SK-N-MC (cell line): ENCODE measurements at places on chromosomes 5 and 9.

DNA sequence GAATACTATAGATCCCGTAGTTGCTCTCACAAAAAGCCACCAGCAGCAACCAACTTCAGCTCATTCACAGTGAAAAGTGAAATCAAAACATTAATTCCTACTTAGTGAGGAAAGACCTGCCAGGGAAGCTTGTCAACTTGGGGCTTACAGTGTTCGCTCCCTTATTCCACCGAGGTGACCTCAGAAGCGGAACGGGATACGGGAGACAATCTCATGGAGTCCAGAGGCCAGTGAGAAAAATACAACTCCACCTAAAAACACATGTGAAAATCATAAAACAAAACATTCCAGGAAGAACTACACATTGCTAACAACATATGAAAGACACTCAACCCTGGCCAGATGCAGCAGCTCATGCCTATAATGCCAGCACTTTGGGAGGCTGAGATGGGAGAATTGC, 11.6 kb downstream of the EPB41L4B start:
- no peak for DNase-seq

- peak; percentile 64 for DNase-seq
These were observed 48.1 kb downstream of the THBS4 start for GRCh38 chr5:80083101-80083890.

GRCh38 chr9:119998614-119999013, 581.4 kb downstream of the CDK5RAP2 start:
- no peak for DNase-seq

- DNase-seq, result no peak
These were observed 2.7 kb downstream of the GZMA start for GRCh38 chr5:55104946-55105701.

DNA sequence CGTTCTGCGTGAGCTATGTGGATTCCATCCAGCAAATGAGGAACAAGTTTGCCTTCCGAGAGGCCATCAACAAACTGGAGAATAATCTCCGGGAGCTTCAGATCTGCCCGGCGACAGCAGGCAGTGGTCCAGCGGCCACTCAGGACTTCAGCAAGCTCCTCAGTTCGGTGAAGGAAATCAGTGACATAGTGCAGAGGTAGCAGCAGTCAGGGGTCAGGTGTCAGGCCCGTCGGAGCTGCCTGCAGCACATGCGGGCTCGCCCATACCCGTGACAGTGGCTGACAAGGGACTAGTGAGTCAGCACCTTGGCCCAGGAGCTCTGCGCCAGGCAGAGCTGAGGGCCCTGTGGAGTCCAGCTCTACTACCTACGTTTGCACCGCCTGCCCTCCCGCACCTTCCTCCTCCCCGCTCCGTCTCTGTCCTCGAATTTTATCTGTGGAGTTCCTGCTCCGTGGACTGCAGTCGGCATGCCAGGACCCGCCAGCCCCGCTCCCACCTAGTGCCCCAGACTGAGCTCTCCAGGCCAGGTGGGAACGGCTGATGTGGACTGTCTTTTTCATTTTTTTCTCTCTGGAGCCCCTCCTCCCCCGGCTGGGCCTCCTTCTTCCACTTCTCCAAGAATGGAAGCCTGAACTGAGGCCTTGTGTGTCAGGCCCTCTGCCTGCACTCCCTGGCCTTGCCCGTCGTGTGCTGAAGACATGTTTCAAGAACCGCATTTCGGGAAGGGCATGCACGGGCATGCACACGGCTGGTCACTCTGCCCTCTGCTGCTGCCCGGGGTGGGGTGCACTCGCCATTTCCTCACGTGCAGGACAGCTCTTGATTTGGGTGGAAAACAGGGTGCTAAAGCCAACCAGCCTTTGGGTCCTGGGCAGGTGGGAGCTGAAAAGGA, 10.9 kb downstream of the QRFP start:
- DNase-seq, result no peak

DNA sequence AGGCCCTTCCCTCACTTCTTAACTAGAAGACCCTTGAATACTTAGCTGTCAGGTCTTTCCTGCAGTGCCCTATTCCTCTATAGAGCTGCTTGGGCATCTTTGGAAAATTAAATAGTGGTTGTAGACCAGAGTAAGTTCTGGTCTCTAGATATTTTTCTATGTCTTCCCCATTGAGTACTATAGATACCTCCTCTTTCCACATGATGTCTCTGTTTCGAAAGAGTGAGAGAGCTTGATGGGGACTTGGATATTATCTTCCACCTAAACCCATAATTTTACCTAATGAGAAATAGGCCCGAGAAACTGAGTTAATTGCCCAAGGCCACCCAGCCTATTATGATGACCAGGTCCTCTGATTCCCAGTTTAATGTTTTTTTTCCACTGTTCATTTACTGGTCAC, 40.2 kb downstream of the SPEF2 start:
- DNase-seq, result no peak

DNA sequence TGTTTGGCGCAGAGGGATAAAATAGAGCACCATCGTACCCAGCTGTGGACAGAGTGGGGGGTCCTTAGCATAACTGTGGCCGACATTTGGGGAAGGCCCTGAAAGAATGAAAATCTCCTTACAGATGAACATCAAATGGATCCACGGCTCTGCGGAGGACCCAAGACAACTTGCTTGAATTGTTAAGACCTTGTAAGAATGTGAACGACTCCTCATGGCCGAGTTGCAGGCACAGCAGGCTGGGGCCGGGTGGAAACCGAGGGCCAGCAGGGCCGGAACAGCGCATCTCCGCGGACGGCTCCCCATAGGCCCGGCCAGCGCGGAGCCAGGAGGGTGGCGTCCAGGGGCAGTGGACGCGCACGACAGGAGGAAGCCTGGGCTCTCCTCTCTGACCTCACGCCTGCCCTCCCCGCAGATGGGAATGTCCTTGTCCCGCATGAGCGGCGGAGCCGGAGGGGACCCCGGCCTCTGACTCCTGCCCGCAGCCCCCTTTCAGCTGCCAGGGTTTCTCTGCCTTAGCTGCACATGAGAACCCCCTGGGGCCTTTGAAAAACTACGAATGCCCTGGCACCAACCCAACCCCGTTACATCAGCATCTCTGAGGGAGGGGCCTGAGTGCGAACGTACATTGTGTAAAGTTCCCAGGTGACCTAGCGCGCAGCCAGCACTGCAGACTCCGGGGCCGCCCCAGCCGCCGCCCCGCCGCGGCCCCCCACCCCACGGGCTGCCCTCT, 36.2 kb upstream of the PTCH1 start:
- no peak for DNase-seq

- no peak for DNase-seq
These were observed 491.0 kb upstream of the PIK3R1 start for GRCh38 chr5:67724412-67725135.

DNA sequence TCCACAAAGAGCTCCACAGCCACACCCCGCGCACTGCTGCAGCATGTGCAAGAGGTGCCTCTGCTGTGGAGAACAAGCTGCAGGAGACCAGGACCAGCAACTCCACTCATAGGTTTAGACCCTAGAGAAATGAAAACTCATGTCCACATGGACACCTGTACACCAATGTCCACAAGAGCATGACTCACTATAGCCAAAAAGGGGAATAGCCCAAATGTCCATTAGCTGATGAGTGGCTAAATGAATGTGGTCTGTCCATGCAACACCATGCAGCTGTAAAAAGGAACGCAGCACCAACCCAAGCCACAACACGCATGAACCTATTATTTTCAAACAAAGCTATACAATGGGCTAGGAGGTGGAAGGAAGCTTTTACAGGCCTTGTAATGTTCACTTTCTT, 18.1 kb downstream of the DYNC2I2 start:
- DNase-seq, result no peak

- no peak for DNase-seq
These were observed 63.8 kb downstream of the PBX3 start for GRCh38 chr9:125811002-125811401.

- no peak for DNase-seq
These were observed at the start of gene SYK for GRCh38 chr9:90801241-90801972. Gene SYK (plus strand): TSS chr9:90801819. CDS start chr9:90843899, 42,080 bp downstream.

DNA sequence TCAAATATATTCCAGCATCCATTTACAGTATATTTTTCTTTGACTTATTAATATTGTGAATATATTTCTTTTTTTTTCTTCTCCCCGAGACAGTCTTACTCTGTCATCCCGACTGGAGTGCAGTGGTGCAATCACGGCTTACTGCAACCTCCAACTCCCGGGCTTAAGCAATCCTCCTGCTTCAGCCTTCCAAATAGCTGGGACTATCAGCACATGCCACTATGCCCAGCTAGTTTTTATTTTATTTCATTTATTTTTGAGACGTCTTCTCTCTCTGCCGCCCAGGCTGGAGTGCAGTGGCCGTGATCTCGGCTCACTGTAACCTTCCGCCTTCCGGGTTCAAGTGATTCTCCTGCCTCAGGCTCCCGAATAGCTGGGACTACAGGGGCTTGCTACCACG, 7.4 kb upstream of the GLIPR2 start:
- no peak for DNase-seq

DNA sequence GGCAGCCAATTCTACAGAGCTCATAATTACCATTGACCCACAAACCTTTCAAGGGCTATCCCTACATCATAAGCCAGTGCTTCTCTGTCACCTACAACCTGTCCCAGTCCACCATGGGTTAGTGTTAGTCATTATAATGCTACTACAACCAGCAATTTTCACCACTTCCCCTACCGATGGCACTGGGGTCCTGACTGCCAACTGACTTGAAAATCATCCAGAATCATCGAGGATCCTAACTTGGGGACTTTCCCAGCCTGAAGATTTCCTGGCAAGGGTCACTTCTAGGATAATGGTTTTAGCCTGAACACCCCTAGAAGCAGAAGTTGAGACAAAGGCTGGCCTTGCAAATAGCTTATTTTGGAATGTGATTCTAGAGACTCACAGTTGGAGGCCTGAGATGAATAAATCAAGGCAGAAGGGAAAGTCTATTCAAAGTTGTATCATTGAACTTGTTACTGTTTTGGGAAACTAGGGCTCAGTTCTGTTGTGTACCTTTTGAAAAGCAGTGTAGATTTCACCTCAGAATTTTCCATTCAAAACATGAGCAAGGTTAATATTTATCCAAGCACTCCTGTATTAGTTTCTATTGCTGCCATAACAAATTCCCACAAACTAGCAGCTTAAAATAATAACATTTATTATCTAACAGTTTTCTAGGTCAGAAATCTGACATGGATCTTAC, 633.0 kb downstream of the LRRC70 start:
- DNase-seq, result no peak

- no peak for DNase-seq
These were observed at the start of gene NR2F1-AS1 for GRCh38 chr5:93580927-93581445. Gene NR2F1-AS1 (minus strand): TSS chr5:93581219.

- no peak for DNase-seq
These were observed 146.5 kb downstream of the FANCC start for GRCh38 chr9:95171001-95171400.

GRCh38 chr9:114302727-114303126, 20.2 kb upstream of the ORM1 start:
- DNase-seq, result no peak

DNA sequence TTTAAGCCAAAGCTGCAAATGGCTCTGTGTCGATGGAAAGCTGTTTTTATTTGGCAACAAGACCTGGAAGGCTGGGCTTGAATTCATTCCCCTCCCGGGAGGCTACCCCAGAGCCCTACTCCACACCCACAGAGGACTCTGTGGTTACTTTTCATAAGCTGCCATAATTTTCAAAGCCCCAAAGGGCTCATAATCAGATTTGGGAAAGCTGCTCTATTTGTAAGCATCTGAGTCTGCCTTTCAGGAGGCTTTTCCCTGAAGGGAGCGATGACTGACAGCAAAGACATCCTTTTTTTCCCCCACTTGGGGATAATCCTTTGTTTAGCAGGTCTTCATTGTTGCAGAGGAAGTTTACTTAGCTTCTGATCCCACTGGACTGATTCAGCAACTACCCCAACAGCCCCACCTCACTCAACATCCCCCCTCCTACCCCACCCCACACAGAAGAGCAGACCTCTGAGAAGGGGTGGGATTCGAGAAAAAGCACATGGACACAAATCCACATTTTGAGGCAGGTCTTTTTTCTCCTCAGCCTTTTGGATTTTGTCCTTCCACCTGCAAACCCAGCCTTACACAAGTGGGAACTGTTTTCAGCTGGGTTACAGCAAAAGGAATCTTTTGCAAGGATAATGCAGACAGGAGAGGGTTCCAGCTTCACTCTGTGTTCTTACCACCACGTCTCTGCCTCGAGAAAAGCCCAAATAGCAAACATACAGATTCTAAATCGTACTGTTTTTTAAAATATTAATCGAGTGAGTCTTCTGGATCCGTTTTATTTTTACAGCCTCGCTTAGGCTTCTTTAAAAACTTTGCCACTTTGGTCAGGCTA, 244.4 kb upstream of the TUT7 start:
- DNase-seq, result no peak

DNA sequence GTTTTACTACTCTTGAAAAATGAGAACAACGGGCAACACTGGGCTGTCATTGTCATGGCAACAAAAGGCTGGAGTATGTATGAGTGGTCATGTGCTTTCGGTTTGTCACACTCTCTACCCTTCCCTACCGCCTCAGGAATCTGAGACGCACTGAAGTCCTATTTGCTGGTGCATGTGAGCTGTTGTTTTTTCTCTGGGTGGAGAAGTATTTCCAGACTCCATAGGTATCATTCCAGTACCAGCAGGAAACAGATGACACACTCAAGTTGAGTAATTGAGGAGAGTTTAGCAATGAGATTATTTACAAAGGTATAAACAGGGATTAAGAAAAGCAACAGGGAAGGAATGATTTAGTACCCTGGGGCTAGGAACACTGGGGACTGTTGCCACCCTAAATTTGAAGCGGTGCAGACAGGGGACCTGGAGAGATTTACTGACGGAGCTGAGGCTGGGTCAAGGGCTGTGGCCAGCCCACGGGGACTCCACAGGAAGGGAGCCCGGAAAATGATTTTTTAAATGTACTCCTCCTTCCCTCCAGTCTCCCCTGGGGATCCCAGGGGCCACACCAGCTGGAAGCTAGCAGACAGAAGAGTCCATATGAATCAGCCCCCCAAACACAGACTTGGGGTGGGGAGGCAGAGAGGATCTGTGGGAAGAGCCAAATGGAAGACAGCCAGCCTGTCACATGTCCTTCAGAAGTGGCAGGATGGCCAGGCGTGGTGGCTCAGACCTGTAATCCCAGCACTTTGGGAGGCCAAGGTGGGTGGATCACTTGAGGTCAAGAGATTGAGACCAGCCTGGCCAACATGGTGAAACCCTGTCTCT, 13.2 kb upstream of the ZBTB43 start:
- no peak for DNase-seq

- no peak for DNase-seq
These were observed 138.1 kb upstream of the WWC1 start for GRCh38 chr5:168153263-168153875.

GRCh38 chr5:92956886-92957285, 624.1 kb downstream of the NR2F1-AS1 start:
- no peak for DNase-seq

GRCh38 chr9:4921449-4921848, 63.6 kb upstream of the JAK2 start:
- DNase-seq, result no peak

DNA sequence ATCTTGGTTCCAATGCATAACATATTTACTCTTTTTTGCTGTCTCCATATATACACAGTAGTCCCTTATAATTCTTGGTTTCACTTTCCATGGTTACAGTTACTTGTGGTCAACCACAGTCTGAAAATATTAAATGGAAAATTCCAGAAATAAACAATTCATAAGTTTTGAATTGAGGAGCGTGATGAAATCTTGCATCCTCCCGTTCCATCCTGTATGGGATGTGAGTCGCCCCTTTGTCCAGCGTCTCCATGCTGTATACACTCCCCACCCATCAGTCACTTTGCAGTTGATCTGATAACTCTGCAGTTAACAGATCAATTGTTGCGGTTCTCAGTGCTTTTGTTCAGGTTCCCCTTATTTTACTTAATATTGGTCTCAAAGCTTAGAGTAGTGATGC, 11.5 kb upstream of the FAF2 start:
- DNase-seq, result no peak
